ENCODE measurements at places on chromosomes 4 and X. TPM values are rescaled to one million over a fixed set of nuclear protein-coding genes. Genes with fewer than 3 reads are reported as not detected.

DNA sequence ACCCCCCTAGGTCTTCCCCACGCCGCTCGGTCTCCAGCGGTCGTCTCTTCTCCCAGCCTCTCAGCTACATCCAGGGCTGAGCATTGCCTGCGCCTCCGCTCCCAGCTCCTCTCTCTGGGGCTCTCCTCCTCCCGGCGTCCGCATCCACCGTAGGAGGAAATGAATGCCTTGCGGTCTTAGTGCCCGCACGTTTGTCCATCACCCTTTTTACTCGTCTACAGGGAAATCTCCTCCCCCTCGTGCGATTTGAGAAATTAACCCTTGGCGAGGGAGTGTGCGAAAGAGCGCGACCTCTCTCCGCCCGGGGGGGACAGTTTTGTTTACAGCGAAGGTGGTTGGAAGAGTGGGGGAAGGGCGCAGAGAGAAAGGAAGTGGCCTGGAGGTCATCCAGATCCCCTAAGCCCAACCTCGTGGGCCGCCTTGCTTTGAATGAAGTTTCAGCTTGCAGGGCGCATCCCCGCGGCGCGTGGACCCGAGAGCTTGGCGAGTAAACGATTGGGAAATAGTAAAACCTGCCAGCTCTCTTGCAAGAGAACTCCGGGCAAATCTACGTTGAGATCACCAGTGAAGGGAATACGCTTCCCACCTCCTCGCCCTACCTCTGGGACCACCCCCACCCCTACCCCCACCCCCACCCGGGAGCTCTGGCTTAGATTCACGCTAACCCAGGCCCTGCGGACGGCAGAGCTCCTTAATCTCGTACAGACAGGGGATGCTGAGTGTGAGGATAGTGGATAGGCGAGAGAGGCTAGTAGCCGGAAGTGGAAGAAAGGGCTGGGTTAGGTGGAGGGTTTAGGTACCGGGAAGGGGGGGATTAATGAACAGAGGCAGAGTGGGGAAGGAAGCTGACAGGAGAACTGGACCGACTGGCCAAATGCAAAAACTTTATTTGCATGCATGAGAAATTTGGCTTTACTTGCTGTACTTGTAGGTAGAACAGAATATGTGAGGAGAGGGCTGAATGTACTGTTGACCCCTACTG, at the start of gene ELOVL6:
TSS of gene ELOVL6 (minus strand) at position 181 of the 982 bp plus-strand sequence. CDS start 280 bp downstream, outside the sequence.
- DNase-seq, result peak; percentile 10
- H3K36me3 ChIP-seq, result no peaks in the 10 kb centered on the region
- H3K27me3 ChIP-seq, result no peaks in the 10 kb centered on the region
- peaks cover 35% of the 10 kb centered on the region for H3K4me1 ChIP-seq
- H3K27ac ChIP-seq, result peak within 1 kb of the TSS; percentile 87

- H3K4me1 ChIP-seq, result no peaks in the 10 kb centered on the region
- no peak for DNase-seq
- no peak overlapping the region for H3K27ac ChIP-seq
- H3K36me3 ChIP-seq, result no peaks in the 10 kb centered on the region
- no peak overlapping the region for H3K4me3 ChIP-seq
- H3K27me3 ChIP-seq, result no peaks in the 10 kb centered on the region
Observed at GRCh38 chr4:137674066-137674465, 141.8 kb upstream of the PCDH18 start.

The HSFX4 gene
- not detected for polyA plus RNA-seq

- no peaks in the 10 kb centered on the region for H3K4me1 ChIP-seq
- no peak for DNase-seq
- H3K36me3 ChIP-seq, result no peaks in the 10 kb centered on the region
- H3K27ac ChIP-seq, result no peak overlapping the region
- H3K4me3 ChIP-seq, result no peak overlapping the region
- H3K27me3 ChIP-seq, result no peaks in the 10 kb centered on the region
Observed at GRCh38 chr4:94947681-94948108, 189.9 kb downstream of the BMPR1B start.

DNA sequence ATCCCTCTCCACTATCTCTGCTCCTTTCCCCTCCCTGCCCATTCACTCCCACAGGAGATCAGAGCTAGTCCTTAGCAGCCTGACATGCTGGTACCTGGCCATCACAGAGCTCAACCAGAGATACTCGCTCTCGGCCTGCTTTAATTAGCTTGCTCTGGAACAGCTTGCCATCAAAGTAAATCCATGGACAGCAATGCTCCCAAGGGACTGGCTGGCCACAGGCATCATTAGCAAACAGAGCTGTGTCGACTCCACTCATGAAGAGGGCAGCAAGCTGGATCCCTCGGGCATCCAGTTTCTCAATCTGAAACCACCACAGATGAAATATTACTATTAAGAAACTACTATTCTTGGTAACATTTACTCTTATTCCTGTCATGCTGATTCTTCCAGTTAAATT, 43.4 kb upstream of the PHF8 start:
- no peak overlapping the region for H3K4me3 ChIP-seq
- DNase-seq, result no peak
- no peak overlapping the region for H3K27ac ChIP-seq
- no peaks in the 10 kb centered on the region for H3K4me1 ChIP-seq
- H3K27me3 ChIP-seq, result no peaks in the 10 kb centered on the region
- peaks cover 7% of the 10 kb centered on the region for H3K36me3 ChIP-seq

The ALB gene
- polyA plus RNA-seq, result not detected

GRCh38 chrX:136582624-136583023, 50.6 kb downstream of the VGLL1 start:
- no peak overlapping the region for H3K4me3 ChIP-seq
- peaks cover 24% of the 10 kb centered on the region for H3K27me3 ChIP-seq
- H3K36me3 ChIP-seq, result no peaks in the 10 kb centered on the region
- no peaks in the 10 kb centered on the region for H3K4me1 ChIP-seq
- H3K27ac ChIP-seq, result no peak overlapping the region

DNA sequence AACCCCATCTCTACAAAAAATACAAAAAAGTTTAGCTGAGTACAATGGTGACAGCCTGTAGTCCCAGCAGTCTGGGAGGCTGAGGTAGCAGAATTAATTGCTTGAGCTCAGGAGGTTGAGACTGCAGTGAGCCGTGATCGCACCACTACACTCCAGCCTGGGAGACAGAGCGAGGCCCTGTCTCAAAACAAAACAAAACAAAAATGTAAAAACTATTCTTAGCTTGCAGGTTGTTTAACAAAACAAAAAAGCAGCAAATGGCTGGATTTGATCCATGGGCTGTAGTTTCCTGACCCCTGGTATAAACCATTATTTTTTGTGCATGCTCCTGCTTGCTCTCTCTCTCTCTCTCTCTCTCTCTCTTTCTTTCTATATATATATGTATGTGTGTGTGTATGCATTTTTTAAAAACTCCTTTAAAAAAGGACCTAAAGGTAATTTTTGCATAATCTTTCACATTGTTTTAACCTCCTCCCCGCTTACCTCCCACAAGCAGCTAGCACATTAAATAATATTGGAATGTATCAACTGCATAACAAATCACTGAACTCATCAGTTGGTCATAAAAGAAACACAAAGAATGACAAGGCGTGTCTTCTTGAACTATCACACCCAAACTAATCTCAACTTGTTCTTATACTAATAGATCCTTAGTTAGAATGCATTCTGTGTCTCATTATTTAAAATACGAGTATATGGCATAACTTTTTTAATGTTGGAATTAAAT, 4.8 kb downstream of the AREG start:
- peaks cover 5% of the 10 kb centered on the region for H3K36me3 ChIP-seq
- peaks cover 5% of the 10 kb centered on the region for H3K4me1 ChIP-seq
- DNase-seq, result no peak
- H3K27me3 ChIP-seq, result no peaks in the 10 kb centered on the region

DNA sequence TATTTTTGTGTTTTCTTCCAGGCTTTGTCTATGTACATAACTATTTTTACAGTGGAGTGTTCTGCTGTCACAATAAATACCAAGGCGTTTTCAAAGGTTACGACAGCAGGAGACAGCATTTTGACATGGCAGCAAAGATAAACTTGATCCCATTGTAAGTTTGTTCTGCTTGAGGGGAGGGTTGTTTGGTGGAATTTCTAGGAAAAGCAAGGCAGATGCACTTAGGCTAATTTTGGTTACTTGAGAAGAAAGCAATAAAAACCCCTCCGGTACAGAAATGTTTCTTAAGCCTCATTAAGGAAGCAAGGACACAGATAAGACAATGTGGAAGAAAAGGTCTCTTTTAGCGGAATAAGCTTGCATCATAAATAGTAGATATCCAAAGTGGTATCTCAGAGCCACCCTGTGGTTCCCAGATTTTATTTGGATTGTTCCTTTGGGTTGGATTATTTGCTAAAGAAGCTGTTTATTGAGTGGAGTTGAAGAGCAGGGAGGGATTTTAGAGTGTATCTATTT, 54.3 kb downstream of the CLCN5 start:
- H3K36me3 ChIP-seq, result no peaks in the 10 kb centered on the region
- H3K27ac ChIP-seq, result no peak overlapping the region
- no peak for DNase-seq
- H3K4me3 ChIP-seq, result no peak overlapping the region
- no peaks in the 10 kb centered on the region for H3K4me1 ChIP-seq
- no peaks in the 10 kb centered on the region for H3K27me3 ChIP-seq

The SLC16A2 gene
- polyA plus RNA-seq, result not detected

- no peaks in the 10 kb centered on the region for H3K36me3 ChIP-seq
- no peak for DNase-seq
- H3K4me1 ChIP-seq, result peaks cover 5% of the 10 kb centered on the region
- peaks cover 8% of the 10 kb centered on the region for H3K27me3 ChIP-seq
- H3K4me3 ChIP-seq, result no peak overlapping the region
Observed at GRCh38 chr4:151862766-151863165, 102.0 kb upstream of the GATB start.

DNA sequence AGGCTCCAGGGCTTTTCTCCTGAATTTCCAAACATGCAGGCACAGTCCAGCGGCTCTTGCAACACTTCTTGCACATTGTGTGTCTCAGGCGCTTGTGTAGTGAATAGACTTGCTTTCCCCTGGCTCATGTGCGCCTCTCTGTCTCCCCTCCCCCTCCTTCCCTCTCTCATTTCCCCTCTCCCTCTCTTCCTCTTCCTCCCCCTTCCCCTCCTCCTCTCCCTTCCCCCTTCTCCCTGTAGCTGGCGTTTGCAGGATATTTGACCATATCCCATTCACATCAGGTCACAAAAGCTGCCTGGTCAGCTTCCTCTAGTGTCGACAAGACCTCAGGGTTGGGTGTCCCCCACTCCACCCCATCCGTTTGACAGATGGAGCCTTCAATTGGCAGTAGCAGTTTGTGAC, 2.4 kb downstream of the CHST7 start:
- DNase-seq, result no peak
- H3K27ac ChIP-seq, result no peak overlapping the region
- H3K27me3 ChIP-seq, result peaks cover 3% of the 10 kb centered on the region

DNA sequence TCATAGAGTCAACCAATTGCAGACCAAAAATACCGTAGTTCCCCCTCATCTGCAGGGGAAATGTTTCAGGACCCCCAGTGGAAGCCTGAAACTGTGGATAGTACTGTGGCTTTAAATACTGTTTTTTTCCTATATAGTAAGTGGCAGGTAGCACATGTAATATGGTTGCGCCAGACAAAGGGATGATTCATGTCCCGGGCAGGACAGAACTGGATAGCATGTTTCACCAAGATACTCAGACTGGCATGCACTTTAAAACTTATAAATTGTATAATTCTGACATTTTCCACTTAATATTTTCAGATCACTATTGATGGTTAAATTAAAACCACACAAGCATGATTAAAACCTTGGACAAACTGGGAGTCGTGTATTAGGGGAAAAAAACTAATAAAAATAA, 276.3 kb upstream of the AGA start:
- H3K27me3 ChIP-seq, result no peaks in the 10 kb centered on the region
- H3K4me3 ChIP-seq, result no peak overlapping the region
- no peaks in the 10 kb centered on the region for H3K4me1 ChIP-seq
- no peaks in the 10 kb centered on the region for H3K36me3 ChIP-seq
- DNase-seq, result no peak

The CYBB gene
- 167 TPM for polyA plus RNA-seq

The FGD1 gene
- polyA plus RNA-seq, result 0.95 TPM

DNA sequence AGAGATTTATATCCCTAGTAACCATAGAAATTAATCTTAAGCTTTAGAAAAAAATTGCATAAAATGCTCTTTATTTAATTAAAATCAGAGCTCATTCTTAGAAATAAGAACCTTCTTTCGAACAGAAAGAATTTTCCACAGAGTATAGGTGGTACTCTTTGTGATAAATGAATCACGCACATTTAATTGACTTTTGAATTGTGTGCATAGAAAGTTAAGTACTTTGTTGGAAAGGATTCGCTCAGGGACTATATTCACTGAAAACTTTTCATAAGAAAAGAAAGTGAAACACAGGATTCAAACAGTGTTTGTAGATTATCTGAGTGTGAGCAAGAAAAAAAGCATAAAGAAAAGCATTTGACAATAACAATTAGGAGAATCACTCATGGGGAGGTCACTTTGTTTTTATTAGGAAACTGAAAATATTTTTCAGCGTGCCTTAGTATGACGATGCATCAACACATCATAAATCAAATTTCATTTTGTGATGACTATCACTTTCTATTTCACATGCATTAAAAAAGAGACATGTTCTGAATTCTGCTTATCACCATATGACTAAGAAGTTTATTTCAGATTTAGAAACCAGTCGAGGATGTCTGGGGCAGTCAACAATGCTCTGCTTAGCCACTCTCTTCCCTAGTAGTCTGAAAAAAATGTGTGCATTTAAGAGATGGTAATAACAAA, 49.5 kb downstream of the STX18 start:
- DNase-seq, result peak; percentile 5
- H3K4me3 ChIP-seq, result peak overlapping the region; percentile 54
- peak overlapping the region; percentile 38 for H3K27ac ChIP-seq
- peaks cover 7% of the 10 kb centered on the region for H3K4me1 ChIP-seq

GRCh38 chrX:53077207-53078197, 4.7 kb upstream of the TSPYL2 start:
- H3K4me1 ChIP-seq, result peaks cover 16% of the 10 kb centered on the region
- DNase-seq, result no peak
- no peak overlapping the region for H3K27ac ChIP-seq

The ASB9 gene
- polyA plus RNA-seq, result not detected

DNA sequence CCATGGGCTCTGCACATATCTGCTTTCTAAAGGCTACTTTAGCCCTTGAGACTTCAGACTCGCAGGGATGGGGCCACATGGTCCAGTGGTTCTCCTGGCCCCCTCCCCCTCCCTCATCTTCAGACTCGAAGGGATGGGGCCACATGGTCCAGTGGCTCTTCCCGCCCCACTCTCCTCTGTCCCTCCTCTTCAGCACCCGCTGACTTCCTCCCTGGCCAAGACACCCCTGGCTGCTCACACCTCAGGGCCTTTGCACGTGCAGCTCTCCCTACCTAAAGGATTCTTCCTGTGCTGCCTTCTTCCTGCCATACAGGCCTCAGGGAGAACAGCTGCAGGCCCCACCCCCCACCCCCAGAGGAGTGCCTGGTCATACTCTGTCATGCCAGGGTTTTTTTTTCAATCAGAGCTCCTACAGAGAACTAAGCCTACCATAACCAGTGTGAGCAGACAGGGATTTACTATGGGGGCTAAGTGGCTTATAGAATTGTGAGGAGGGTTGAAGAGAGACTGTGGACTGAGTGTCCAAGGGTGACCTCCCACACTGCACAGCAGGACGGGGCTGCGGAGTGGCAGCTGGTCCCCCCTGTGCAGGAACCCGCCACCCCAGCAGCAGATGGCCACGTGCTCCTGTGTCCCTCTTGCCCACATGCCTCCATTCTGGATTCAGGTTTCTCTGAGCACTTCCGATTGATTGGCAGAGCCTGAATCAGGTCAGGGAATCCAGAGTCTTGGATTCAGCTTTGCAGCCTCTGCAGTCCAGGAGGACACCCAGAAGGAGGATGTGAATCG, 6.1 kb upstream of the SPON2 start:
- peaks cover 14% of the 10 kb centered on the region for H3K4me1 ChIP-seq
- H3K27ac ChIP-seq, result no peak overlapping the region
- H3K36me3 ChIP-seq, result peaks cover 11% of the 10 kb centered on the region
- DNase-seq, result no peak
- H3K27me3 ChIP-seq, result no peaks in the 10 kb centered on the region
- H3K4me3 ChIP-seq, result no peak overlapping the region

The ARHGAP6 gene
- 0.09 TPM for polyA plus RNA-seq

GRCh38 chrX:3529466-3530010, 183.1 kb upstream of the MXRA5 start:
- H3K36me3 ChIP-seq, result no peaks in the 10 kb centered on the region
- H3K4me1 ChIP-seq, result no peaks in the 10 kb centered on the region
- no peak overlapping the region for H3K4me3 ChIP-seq
- H3K27ac ChIP-seq, result no peak overlapping the region

All from naive B cell (primary cell).